ENCODE measurements at places on chromosomes 6 and 20.

DNA sequence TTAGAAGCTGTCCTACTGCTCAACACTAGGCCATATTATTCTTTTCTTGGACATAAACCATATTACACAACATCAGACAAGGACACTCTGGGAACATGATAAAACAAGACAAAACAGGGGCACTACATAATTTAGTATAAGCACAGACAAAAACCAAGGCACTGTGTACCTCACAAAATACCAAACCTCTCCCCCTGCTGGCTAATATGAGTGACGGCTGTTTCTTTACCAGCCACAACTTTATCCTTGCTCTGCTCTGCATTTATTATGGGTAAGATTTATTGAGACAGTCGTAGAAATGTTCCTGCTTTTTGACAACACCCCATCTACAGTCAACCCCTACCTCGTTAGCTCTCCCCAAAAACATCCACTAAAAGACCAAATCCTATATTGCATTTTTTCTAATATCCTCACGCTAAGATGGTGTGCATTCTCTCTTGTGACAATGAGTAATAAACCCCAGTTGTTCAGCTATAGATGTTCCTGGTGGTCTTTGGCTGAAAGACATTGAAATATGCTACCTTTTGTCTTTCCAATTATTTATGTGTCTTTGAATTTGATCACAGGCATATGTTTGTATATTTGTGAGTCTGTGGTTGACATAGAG, 23.8 kb upstream of the POLR1H start:
- DNase-seq: peak; percentile 40

DNA sequence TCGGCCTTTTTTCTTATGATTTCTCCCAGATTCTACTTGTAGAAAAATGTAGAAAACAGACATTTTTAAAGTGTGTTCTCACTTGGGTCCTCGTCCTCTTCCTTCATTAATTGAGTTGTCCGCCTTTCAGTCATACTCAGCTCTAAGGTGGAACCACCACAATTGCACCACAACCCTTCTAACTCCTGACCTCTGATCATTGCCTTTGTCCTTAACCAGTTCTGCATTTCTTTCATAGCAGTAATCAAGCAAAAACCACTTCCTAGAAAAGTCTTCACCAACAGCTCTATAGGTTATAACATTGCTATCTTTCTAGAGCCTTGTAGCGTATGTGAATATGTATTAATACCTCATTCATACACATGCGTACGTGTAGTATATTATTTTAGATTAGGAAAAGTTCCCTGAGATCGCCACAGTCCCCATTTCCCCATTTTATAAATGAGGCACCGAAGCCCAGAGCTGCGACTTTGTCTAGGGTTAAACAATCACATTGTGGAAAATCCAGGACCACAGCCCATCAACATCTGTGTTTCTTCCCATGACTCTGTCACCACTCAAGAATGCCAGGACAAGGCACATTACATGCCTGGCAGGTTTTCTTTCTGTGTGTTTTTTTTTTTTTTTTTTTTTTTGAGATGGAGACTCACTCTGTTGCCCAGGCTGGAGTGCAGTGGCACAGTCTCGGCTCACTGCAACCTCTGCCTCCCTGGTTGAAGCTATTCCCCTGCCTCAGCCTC, 175.5 kb downstream of the BTBD3 start:
- peak; percentile 60 for DNase-seq

- DNase-seq: no peak
Observed at GRCh38 chr6:11875325-11876109, 96.9 kb upstream of the ADTRP start.

DNA sequence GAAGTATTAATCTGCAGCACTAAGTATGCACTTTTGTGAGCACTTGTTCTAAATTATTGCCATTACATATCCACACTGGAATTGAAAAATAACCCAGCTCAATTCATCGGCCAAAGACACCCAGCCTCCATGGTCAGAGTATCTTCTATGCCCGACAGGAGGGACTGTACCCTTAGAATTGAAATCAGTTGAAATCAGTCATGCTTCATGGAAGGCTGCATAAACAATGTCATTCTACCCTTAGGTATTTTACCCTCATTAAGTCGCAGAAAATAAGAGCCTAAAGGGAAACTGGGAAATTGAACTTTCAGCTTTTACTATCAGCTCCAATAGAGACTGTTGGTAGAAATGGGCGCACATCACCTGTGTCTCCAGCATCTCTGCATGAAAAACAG, 2.9 kb upstream of the RAMACL start:
- DNase-seq: peak; percentile 38

DNA sequence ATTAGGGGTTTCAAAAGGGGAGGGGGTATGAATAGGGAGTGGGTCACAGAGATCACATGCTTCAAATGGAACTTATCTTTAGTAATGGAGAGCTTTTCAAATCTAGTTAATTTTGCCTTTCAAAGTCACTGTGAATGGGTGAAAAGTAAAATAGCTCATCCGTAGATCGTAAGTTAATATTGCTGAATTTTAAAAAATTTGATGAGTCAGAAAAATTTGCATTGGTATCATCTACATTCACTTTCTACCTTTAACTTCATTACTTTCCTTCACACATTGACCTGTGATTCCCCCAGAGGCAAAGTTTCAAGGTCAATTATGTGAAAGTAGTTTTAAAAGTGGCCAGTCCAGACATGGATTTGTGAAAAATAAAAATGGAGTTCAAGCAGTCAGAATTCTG, 139.0 kb upstream of the SLC35B3 start:
- no peak for DNase-seq

DNA sequence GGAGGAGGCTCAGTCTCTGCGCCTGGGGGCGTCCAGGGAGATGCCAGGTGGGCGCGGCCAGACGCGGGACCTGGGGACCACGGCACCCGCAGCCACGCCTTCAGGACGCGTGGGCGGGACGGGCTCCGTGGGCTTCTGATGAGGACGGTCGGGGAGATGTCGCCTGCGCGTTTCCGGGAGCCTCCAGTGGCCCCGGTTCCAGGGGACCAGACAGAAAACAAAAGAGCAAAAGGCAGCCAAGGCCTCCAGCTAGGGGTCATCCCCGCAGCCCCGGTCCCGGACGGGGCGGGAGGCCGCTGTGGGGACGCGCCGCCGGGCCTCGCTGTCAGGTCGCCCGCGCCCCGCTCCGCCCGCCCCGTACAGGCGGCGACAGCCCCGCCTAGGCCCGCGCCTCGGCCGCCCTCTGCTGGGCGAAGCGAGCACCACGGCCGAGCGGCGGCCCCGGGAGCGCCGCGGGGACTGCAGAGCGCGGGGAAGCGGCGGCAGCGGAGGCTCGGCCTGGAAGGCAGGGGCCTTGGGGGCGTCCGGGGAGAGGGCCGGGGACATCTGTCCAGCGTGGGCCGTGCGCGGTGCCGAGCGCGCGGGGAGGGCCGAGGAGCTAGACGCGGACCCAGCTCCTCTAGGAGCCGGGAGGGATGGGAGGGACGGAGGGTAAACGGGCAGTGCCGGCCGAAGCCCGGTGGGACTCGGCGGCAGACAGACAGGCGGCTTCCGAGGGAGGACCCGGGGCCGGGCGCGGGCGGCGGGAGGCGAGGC, 48.7 kb downstream of the TMEM242 start:
- peak; percentile 72 for DNase-seq

DNA sequence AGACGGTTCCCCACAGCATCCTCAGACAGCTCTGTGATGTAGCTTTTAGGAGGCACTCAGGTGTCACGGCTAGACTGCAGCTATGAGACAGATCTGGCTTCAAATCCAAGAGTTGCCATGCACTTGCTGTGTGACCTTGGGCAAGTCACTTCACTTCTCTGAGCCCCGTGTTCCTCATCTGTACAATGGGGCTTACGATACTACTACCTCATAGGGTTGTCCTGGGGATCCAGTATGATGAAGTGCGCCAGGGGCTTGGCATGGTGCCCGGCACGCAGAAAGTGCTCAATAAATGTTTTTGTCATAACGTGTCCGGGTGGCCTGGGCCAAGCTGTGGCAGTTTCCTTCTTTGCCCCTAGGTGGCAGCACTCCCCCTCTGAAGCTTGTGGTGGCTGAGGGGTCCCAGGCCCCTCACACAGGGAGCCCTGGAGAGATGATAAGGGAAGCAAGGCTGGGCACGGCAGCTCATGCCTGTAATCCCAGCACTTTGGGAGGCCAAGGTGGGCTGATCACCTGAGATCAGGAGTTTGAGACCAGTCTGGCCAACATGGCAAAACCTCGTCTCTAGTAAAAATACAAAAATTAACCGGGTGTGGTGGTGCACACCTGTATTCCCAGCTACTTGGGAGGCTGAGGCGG, 19.1 kb upstream of the CHMP4B start:
- no peak for DNase-seq

- DNase-seq: peak; percentile 7
Observed at GRCh38 chr6:89411145-89412070, 665 bp downstream of the RRAGD start.

DNA sequence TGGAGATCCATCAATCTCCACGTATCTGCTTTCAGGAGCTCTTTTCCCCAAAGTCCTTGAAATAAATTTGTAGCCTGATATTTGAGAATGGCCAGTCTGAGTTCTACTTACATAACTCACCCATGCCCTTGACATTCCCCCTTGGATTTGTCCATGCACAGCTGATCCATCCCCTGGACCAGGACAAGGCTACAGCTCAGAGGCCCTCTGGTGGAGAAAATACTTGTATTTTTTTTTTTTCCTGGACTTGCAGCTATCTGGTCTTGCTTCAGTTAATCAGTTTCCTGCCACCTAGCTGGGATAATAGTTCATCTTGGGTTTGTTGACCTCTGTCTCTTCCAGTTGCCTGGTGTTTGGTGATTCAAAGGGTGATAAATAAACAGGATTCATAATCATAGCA, 467.6 kb downstream of the DHX35 start:
- peak; percentile 32 for DNase-seq

- DNase-seq: no peak
Observed at GRCh38 chr6:134245706-134246105, 72.2 kb downstream of the SGK1 start.

GRCh38 chr20:54041336-54041735, 29.1 kb downstream of the BCAS1 start:
- DNase-seq: no peak

GRCh38 chr6:104484626-104485025, 375.1 kb downstream of the HACE1 start:
- DNase-seq: no peak

DNA sequence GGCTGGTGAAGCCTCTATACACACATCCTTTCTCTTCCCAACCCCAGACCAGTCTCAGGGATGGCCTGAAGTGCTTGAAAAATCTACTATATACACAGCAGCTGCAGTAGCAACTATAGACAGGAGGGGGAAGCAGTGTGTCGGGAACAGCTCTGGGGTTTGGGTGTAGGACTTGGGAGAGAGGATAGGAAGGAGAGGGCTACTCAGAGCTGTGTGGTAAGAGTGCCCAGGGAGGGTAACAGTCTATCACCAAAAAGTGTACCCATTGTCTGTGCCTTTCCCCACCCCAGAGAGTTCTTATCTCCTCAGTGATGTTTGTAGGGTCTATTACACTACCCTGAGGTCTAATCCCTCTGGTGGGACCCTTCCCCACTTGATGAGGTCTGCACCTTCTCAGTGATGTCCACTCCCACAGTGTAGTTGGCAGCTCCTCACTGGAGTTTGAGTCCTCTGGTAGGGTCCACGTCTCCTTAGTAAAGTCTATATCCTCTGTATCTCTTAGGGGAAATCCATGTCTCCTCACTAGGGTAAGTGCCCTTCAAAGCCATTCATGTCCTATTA, 1.5 kb upstream of the GGT7 start:
- peak; percentile 91 for DNase-seq

DNA sequence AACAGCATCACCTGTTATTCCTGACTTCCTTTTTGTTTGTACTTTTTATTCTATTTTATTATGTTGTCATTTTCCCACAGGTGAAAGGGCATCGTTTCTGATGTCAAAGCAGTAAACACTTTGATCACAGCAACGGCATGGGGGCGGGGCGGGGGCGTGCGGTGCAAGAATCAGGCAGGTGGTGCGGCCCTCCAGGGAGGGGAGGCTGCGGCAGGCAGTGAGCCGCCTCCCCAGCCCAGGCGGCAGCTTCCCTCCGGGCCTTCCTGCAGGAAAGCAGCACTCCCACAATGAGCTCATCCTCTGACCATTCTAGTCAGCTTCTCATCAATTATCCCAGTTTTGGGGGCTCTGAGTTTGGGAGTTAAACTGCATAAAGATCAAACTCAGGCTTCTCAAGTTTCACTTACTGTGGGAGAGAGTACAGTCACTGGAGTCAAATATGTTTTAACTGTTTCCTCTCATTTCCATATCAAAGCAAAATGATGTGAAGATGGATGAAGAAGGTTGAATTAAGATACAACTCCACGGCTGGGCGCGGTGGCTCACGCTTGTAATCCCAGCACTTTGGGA, 608.4 kb upstream of the AGPAT4 start:
- no peak for DNase-seq

- DNase-seq: no peak
Observed at GRCh38 chr6:2899596-2899995, 3.5 kb downstream of the SERPINB9 start.

- DNase-seq: peak; percentile 52
Observed at GRCh38 chr6:137341681-137342195, 122.6 kb upstream of the IFNGR1 start.

DNA sequence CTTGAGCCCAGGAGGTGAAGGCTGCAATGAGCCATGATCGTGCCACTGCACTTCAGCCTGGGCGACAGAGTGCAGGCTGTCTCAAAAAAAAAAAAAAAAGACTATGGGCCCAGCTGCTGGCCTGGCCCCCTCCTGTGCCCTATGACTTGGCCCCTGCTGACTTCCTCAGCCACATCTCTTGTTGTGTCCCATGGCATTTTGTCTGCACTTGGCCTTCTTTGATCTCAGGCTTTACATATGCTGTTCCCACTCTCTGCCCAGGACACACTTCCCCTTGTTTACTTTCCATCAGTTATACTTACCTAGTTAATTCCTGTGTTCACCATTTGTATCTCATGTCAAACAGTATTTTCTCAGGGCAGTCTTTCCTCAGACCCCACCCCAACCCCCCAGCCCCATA, 44.5 kb downstream of the RPRD1B start:
- DNase-seq: no peak

DNA sequence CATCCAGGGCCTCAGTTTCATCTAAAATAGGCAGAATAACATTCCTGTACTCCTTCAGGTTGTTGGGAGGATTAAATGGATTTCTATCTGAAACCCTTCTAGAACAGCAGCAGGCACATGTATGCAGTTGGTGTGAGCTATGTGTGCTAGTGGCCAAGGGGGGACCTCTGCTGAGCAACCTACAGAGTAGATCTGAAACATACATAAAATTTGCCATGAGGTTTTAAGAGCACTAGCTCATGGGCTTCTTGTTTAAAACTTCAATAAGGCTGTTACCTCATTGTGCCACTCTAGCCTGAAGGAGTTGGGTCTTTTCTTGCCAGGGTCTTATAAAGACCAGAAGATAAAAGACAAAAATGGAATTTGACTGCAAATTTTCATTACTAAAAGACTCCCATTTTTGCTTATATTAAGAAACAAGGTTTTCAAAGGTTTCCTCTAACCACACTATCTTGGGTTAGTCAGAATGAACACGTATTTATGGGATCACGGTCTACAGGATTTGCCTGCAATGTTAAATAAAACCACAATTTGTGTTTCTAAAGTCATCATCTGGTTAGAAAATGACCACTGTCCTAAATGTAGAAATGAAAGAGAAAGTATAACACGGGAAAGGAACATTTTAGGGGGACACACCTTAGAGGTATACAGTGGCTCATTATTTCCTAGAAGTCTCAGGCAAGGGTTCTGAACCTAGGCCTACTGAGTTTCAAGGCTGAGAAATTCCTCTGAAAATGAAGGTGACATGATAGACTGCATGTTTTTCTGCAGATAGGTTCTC, 144.9 kb upstream of the OLIG3 start:
- peak; percentile 48 for DNase-seq

GRCh38 chr6:134379076-134379475, 61.2 kb upstream of the SGK1 start:
- DNase-seq: no peak

Data from M059J (cell line).